ENCODE measurements at places on chromosomes 12 and 14. TPM values are rescaled to one million over a fixed set of nuclear protein-coding genes. Genes with fewer than 3 reads are reported as not detected.

CMA1 gene
- not detected for total RNA-seq

DNA sequence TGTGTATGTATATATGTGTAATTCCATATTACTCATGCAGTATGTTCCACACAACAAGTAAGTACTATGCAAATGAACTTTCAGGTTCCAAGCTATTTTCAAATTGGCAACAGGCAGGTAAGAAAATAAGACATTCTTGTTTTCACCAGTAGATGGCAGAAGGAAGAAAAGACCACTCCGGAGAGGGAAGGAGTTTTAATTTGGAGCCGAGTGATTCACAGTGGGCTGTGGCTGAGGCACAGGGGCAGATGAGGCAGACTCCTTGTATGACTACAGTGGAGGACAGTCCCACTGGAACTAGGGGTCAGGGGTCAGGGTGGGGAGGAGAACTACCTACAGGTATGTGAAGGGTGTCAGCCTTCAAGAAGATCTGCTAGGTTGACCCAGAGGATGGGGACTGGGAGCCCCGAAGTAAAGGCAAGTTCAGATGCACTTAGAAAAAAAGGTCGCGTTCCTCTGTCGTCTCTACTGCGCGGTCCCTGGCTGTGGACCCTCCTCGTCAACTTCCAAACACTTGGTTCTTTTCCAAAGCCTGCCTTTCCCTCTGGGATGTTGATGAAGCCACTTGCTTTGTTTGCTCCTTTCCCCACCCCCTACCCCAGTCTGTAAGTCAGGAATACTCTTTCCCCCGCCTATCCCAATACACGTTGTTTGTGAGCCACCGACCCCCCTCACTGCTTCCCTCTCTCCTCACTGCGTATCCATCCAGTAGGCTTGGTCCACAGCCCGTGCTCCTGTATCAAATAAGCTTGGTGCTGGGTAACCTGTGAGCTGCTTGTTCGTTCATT is 24.1 kb downstream of the DDX47 start:
- H3K36me3 ChIP-seq: peaks cover 13% of the 10 kb centered on the region
- no peaks in the 10 kb centered on the region for H3K27me3 ChIP-seq
- peak overlapping the region; percentile 47 for H3K27ac ChIP-seq

DNA sequence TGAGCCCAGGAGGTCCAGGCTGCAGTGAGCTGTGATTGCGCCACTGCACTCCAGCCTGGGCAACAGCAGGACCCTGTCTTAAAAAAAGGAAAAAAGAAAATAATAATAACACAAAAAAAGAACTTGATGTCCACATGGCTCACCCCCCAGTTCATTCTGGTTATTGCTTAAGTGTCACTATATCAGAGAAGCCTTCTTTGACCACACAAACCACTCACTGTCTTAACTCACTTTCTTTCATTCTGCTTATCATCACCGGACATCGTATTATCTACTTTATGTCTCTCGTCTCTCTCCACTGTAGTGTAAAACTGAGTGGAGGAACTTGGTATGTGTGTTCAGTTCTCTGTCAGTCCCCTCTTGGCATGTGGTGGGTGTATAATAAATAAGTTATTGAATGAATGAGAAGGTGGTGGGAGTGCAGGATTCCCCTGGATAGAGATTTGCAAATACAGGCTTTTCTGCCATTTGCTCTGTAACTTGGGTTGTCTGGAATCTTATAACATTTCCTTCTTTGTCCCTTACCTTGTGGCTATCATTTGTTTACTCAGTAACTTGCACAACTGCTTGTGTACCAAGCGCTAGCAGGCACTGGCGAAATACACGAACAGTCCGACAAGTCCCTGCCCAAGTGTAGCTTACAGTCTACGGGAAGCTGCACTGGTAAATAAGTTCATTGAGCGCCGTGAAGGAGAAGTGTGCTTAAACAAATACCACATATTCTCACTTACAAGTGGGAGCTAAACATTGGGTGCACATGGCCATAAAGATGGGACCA is 86.6 kb upstream of the TRAF3 start:
- no peak for DNase-seq
- no peak overlapping the region for H3K27ac ChIP-seq
- H3K4me1 ChIP-seq: no peaks in the 10 kb centered on the region
- H3K27me3 ChIP-seq: no peaks in the 10 kb centered on the region

SLC2A3 gene
- total RNA-seq: 54.8 TPM

- H3K36me3 ChIP-seq: no peaks in the 10 kb centered on the region
- H3K27ac ChIP-seq: no peak overlapping the region
- no peaks in the 10 kb centered on the region for H3K27me3 ChIP-seq
- H3K4me1 ChIP-seq: no peaks in the 10 kb centered on the region
Measured at GRCh38 chr12:89721291-89721987, 12.8 kb upstream of the ATP2B1 start.

DNA sequence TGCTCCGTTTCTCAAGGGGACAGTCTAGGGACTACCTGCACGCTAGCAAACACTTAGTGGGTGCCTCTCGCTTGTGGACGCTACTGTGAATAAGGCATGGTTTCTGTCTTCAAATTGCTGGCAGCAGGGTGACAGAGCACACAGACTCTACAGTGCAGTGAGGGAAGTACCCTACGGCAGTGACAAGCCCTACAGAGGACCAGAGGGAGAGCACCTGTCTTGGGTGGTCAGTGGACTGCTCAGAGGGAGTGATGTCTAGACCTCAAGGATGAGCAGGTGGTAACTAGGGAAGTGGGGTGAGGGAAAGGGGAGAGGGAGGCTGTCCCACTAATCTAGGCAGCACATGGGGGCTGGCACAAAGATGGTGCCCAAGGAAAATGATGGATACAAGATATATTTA is 160.5 kb downstream of the RBM19 start:
- H3K4me1 ChIP-seq: no peaks in the 10 kb centered on the region
- no peak overlapping the region for H3K4me3 ChIP-seq
- H3K36me3 ChIP-seq: no peaks in the 10 kb centered on the region
- H3K27me3 ChIP-seq: no peaks in the 10 kb centered on the region
- no peak overlapping the region for H3K27ac ChIP-seq

MYO1A gene
- under 0.01 TPM for total RNA-seq

HCAR1 gene
- not detected for total RNA-seq

PLCZ1 gene
- total RNA-seq: not detected

DNA sequence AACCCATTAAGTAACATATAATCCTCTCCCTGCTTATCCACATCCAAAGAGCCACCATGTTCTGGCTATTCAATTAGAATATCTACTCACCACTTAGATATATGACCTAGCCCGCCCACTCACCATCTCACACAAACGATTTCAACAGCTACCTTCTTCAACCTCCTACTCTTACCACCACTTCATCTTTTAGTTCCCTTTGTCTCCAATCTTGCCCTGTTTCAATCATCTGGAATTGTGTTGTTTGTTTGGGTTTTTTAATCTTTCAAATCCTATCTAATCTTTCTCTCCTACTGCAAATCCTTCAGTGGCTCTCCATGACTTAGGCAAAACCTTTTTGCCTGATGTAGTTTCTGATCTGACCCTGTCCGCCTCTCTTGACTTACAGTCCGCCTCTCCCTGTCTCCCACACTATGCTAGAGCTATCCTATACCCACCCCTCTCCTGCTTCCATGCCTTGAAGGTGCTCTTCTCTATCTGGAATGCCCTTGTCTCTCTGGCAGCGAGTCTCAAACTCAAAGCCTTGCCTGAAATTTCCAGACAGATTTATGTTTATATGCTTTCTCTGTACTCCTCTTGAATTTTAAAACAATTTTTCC is 161.0 kb upstream of the CRY1 start:
- H3K36me3 ChIP-seq: no peaks in the 10 kb centered on the region
- H3K27ac ChIP-seq: no peak overlapping the region
- no peaks in the 10 kb centered on the region for H3K4me1 ChIP-seq
- peaks cover 5% of the 10 kb centered on the region for H3K27me3 ChIP-seq

GRCh38 chr12:49917788-49918173 is 14.1 kb upstream of the FAIM2 start:
- DNase-seq: no peak
- H3K27me3 ChIP-seq: peaks cover 17% of the 10 kb centered on the region
- H3K4me3 ChIP-seq: no peak overlapping the region
- no peaks in the 10 kb centered on the region for H3K4me1 ChIP-seq

GPR132 gene
- total RNA-seq: under 0.01 TPM

TEX52 gene
- not detected for total RNA-seq

FAM186B gene
- total RNA-seq: 0.28 TPM

DNA sequence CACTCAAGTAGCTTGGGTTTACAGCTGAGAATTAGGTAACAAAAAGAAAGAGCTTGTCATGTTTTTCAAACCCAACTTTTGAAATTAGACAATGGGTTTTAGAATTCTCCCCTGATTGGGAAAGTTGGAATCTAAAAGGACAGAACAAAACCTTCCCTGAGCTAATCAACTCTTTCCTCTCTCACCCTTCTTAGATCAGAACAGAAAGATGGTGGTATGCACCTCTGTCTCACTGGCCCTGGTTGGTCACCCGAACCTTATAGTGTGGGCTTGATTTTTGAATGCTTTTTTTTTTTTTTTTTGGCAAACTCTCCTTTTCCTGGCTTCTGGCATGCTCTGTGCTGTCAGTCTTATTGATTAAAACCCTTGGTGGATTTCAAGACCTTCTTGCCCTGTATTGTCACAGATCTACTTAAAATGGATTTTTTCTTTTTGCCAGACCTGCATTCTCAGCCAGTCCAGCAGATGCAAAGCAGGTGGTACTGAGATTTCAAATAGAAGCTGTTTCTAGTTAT is 251.1 kb upstream of the RMST start:
- H3K27ac ChIP-seq: no peak overlapping the region
- no peaks in the 10 kb centered on the region for H3K27me3 ChIP-seq
- DNase-seq: no peak

DNA sequence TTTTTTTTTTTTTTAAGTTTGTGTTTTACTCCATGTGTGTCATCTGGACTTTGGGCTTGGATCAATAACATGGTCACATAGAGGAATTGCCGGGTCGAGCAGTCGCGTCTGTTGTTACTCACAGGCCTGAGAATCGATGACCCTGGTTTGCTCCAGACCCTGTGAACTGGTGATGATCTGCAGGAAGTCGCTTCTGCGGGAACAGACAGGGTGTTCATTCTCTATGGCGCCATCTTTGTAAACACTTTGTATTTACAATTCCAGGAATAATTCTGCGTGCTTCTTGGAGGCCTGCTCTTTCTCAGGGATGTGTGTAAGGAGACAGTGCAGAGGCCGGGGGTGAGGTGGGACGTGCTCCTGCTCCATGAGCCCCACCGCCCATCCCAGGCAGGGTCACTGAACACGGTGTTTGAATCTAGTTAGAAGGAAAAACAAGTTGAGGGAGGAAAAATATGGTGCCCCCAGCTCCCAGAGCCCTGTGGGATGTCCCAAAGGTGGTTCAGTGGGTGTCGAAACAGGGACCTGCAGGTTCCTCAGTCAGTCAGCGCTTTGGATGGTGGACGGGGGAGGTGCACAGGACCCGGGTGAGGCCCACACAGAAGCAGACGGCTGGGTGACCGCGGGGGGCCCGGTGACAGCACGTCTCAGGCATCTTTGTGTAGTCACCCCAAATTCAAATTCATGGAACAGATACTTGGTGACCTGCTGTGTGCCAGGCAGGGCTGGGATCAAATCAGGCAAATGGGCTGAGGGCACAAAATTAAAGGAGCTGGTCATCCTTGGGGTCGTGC is 58.8 kb downstream of the ADGRD1 start:
- no peak overlapping the region for H3K4me3 ChIP-seq
- no peak for DNase-seq
- H3K4me1 ChIP-seq: no peaks in the 10 kb centered on the region
- no peak overlapping the region for H3K27ac ChIP-seq

GRCh38 chr12:16606991-16607390 is 1.0 kb upstream of the LMO3 start:
- no peak for DNase-seq
- H3K27me3 ChIP-seq: peaks cover 26% of the 10 kb centered on the region
- H3K4me1 ChIP-seq: peaks cover 2% of the 10 kb centered on the region
- no peak overlapping the region for H3K4me3 ChIP-seq
- no peaks in the 10 kb centered on the region for H3K36me3 ChIP-seq

DNA sequence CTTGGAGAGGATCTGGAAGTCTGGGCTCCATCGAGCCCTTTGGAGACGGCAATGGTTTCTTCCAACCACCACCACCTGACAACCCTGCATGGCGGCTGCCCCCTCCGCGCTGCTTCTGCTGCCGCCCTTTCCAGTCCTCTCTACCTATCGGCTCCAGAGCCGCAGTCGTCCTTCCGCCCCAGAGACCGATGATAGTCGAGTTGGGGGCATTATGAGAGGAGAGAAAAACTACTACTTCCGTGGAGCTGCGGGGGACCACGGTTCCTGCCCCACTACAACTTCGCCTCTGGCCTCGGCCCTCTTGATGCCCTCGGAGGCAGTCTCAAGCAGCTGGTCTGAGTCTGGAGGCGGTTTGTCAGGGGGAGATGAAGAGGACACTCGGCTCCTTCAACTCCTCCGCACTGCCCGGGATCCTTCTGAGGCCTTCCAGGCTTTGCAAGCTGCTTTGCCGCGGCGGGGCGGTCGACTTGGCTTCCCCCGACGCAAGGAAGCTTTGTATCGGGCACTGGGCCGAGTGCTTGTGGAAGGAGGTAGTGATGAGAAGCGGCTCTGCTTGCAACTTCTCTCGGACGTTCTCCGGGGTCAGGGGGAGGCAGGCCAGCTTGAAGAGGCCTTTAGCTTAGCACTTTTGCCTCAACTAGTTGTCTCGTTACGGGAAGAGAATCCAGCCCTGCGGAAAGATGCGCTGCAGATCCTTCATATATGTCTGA is 499 bp downstream of the TOGARAM1 start:
- H3K27ac ChIP-seq: peak overlapping the region; percentile 38
- H3K4me1 ChIP-seq: peaks cover 3% of the 10 kb centered on the region
- H3K4me3 ChIP-seq: peak overlapping the region; percentile 56
- no peaks in the 10 kb centered on the region for H3K36me3 ChIP-seq
- no peaks in the 10 kb centered on the region for H3K27me3 ChIP-seq
- peak; percentile 54 for DNase-seq

SLC7A8 gene
- not detected for total RNA-seq

DNA sequence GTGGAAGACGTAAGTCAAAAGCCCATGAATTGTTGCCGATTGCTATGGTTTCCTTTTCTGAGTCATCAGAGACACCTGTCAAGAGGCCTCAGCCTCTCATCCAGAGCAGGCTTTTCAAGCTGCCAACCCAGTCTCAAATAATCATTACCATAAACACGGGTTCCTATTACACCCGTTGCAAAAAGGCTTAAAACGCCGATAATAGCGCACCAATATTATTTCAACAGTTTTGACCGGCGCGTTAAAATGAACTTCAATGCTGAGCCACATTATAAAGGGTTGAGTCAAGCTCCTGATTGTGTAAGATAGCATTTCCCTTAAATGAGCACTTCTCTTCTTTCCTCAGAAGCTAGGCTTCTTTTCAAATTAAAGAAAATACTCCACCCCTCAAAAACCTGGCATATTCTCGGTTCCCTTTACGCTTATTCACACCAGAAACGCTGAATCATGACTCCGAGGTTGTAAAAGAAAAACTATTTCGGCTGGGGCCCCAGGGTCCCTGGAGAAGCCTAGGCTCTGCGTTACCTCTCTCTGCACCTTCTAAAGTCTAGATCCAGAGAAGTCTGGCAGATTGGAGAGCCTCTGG is 1.4 kb downstream of the TMTC1 start:
- DNase-seq: peak; percentile 71
- H3K4me3 ChIP-seq: peak overlapping the region; percentile 95
- peaks cover 2% of the 10 kb centered on the region for H3K36me3 ChIP-seq
- H3K4me1 ChIP-seq: peaks cover 4% of the 10 kb centered on the region

DNA sequence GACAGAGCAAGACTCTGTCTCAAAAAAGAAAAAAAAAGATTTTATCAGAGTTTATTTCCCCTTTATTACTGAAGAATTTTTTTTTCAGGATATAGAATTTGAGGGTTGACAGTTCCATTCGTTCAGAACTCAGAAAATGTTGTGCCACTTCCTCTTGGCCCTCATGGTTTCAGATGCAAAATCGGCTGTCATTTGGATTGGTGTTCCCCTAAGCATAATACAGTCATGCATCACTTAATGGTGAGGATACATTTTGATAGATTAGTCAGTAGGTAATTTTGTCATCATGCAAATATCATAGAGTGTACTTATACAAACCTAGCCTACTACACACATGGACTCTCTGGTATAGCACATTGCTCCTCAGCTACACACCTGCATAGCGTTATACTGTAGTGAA is 263.9 kb upstream of the RTL1 start:
- DNase-seq: no peak
- no peak overlapping the region for H3K27ac ChIP-seq
- H3K4me3 ChIP-seq: no peak overlapping the region
- peaks cover 1% of the 10 kb centered on the region for H3K27me3 ChIP-seq
